ENCODE measurements at places on chromosomes 5 and 9.

GRCh38 chr5:10339058-10339811, 14.3 kb upstream of the MARCHF6 start:
- DNase-seq = no peak

- no peak for DNase-seq
Observed at GRCh38 chr5:135356522-135357318, 42.3 kb downstream of the MACROH2A1 start.

GRCh38 chr5:167245868-167246267, 1045.6 kb upstream of the WWC1 start:
- DNase-seq = no peak

DNA sequence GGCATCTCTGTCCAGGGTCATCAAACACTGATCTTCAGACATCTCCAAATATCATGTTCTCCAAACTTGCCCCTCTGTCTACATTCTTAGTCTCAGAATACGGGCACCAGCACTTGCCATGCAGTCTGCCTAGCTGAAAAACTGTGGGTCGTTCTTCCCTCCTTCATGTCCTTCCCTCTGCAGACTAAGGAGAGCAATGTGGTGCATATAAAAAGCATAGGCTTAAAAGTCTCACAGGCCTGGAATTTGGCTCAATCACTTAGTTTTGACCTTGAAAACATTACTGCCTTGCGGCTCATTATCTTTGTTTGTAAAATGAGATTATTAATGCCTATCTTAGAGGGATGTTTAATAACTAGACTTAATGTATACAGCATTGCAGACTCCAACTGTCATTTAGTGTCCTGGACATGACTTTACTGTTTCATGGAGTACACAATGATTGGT, 362.8 kb downstream of the NPR3 start:
- no peak for DNase-seq

DNA sequence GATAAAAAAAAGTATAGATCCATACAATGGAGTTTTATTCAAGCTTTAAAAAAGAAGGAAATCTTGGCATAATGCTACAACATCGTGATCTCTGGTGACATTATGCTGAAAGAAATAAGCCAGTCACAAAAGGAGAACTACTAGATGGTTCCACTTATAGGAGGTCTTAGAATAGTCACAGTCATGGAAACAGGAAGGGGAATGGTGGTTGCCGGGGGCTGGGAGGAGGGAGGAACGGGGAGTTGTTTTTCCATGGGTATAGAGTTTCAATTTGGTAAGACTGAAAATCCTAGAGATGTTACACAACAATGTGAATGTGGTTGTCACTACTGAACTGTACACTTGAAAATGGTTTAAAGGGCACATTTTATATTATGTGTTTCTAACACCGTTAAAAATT, 94.5 kb downstream of the CFAP90 start:
- no peak for DNase-seq

- no peak for DNase-seq
Observed at GRCh38 chr5:176531902-176532493, 5.2 kb downstream of the RNF44 start.

DNA sequence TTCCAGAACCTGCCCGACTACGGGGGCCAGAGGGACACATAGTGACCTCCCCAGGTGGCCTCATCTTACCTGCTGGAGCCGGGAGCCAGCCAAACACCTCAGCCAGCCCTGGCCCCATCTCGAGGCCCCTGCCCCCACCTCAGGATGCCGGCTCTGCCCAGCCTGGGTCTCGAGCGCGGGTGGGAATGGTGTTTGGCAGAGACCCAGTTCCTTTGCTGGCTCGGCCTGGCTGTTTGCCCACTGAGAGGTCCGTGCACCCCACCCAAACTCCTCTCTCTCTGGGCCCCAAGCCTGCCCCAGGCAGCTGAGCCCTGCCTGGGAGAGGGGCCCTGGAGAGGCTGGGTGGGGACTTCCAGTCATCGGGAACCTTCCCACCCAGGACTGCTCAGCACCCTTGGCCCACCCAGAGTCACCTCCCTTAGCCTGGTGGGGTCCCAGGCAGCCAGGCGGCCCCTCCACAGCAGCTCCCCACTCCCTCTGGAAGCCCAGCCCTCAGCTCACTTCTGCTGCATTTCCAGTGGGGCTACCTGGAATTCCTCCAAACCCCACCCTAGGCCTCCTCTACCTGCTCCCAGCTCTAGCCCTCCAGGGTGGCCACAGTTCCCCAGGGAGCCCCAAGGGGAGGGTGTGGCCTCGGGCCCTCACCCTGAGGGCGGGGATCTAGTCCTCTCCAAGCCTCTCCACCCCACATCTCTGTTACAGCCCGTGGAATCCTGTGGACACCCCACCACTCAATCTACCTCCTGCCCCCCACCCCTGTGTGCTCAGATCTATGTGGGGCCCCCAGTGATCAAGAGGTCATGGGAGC, 42.4 kb upstream of the UBAC1 start:
- no peak for DNase-seq

DNA sequence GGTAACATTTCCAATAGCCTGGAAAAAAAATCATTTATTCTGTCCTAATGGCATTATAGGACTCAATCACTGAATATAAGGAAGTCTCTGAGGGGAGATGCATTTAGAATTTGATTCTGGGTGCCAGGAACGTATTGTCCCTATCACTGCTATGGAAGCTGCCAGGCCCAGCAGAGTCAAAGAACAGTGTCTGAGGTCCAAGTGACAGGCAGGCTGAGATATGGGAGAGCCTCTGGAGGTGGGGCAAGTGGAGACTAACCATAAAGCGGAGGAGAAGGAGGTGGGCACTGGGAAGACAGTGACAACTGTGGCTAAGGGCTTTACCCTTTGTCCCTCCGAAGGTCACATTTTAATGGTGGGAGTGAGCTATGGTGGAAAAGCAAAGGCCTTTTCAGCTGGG, 505.5 kb downstream of the CTNND2 start:
- no peak for DNase-seq

- no peak for DNase-seq
Observed at GRCh38 chr5:159456722-159457465, 126.6 kb upstream of the IL12B start.

- no peak for DNase-seq
Observed at GRCh38 chr5:95973793-95974325, 12.2 kb upstream of the ELL2 start.

Measured in CD4-positive, alpha-beta T cell (primary cell).